ENCODE measurements at places on chromosomes 12 and 14. TPM values are rescaled to one million over a fixed set of nuclear protein-coding genes. Genes with fewer than 3 reads are reported as not detected.

Gene RFX4
- total RNA-seq = not detected

DNA sequence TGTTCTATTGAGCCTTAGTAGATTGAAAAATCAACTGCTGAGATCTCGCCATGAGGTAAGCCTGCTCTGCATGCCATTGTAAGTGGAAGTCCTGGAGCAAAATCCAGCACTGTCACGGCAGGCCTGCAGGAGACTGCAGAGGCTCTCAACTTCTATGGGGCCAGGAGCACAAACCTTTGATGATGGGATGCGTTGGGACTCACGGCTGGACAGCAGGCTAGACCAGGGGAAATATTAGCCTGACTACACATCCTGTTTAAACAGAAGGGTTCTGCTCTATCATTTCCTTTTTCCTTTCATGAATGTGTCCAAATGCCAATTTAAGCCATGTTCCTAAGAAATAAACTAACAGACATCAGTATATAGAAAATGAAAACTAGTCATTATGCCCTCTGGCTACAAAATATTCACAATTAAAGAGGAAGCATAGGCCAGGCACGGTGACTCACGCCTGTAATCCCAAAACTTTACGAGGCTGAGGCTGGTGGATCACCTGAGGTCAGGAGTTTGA lies 33.9 kb upstream of the RASSF8 start:
- peak; percentile 61 for DNase-seq

- peak; percentile 2 for DNase-seq
These were observed 69.9 kb upstream of the CNTN1 start for GRCh38 chr12:40622246-40622838.

DNA sequence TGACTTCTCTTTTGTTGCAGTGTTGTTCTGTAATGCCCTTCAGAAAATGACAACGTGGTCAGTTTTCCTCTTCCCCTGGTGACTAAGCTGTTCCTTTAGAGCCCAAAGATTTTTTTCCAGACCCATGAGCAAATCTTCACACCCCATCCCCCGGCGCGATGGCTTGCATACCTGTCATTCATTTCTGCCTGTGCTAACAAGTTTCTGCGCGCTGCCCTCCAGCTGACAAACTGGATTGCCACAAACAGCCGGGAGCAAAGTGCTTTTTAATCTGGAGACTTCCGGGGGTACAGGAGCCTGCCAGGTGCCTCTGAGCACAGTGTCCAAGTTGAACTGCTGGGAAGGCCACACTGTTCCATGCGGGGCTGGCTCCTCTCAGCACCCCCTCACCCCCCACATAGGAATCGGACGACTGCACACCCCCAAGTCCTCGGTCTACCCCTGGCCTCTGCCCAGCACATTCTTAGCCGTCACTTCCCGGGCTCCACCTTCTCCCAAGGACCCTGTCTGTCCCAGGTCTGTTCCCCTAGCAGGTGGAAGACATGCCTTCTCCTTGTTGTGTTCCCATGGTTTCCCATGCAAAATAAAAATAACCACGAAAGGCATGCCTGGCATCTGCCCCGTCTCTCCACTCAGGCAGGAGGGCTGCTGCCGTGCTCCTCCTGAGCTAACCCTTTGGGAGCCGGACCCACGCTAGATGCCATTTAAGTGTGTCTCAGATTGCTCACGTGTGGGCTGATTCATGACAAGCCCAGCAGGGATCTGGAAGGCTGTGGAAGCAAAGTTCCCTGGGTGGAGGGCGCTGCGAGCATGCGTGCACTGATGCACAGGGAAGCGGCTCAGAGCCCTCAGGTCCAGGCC lies 14.1 kb downstream of the RILPL1 start:
- DNase-seq = peak; percentile 40
